Naive thymus-derived CD8-positive, alpha-beta T cell (primary cell): ENCODE measurements at places on chromosomes 2 and 18. TPM values are rescaled to one million over a fixed set of nuclear protein-coding genes. Genes with fewer than 3 reads are reported as not detected.
A peak's percentile ranks its signal among the peaks of the same experiment; 100 is the strongest.

- no peak for DNase-seq
- H3K4me3 ChIP-seq, result no peak overlapping the region
- H3K4me1 ChIP-seq, result peaks cover 3% of the 10 kb centered on the region
- no peak overlapping the region for H3K27ac ChIP-seq
Measured at GRCh38 chr18:77470569-77471413, 221.1 kb downstream of the GALR1 start.

- H3K36me3 ChIP-seq, result no peaks in the 10 kb centered on the region
- no peak overlapping the region for H3K4me3 ChIP-seq
- DNase-seq, result no peak
- peaks cover 3% of the 10 kb centered on the region for H3K27me3 ChIP-seq
- no peaks in the 10 kb centered on the region for H3K4me1 ChIP-seq
- H3K27ac ChIP-seq, result no peak overlapping the region
Measured at GRCh38 chr18:45373286-45373880, 241.9 kb upstream of the SLC14A2 start.

- peaks cover 13% of the 10 kb centered on the region for H3K27me3 ChIP-seq
- H3K27ac ChIP-seq, result no peak overlapping the region
- H3K4me1 ChIP-seq, result no peaks in the 10 kb centered on the region
Measured at GRCh38 chr18:56501896-56502295, 136.5 kb downstream of the TXNL1 start.

- H3K4me1 ChIP-seq, result no peaks in the 10 kb centered on the region
- H3K27ac ChIP-seq, result no peak overlapping the region
- H3K27me3 ChIP-seq, result no peaks in the 10 kb centered on the region
Measured at GRCh38 chr2:163664610-163665009, 71.2 kb downstream of the FIGN start.

- peak; percentile 39 for DNase-seq
- no peaks in the 10 kb centered on the region for H3K36me3 ChIP-seq
- H3K4me3 ChIP-seq, result peak overlapping the region; percentile 44
- H3K27ac ChIP-seq, result peak overlapping the region; percentile 93
- H3K4me1 ChIP-seq, result peaks cover 53% of the 10 kb centered on the region
- H3K27me3 ChIP-seq, result no peaks in the 10 kb centered on the region
Measured at GRCh38 chr2:59885541-59885940, 667.9 kb downstream of the BCL11A start.

GRCh38 chr2:102983786-102984185 is 222.0 kb downstream of the TMEM182 start:
- H3K4me1 ChIP-seq, result no peaks in the 10 kb centered on the region
- peaks cover 7% of the 10 kb centered on the region for H3K27me3 ChIP-seq
- no peak for DNase-seq
- H3K27ac ChIP-seq, result no peak overlapping the region
- H3K36me3 ChIP-seq, result no peaks in the 10 kb centered on the region
- H3K4me3 ChIP-seq, result no peak overlapping the region

Gene LANCL1
- 33.5 TPM for total RNA-seq

- H3K4me1 ChIP-seq, result no peaks in the 10 kb centered on the region
- DNase-seq, result no peak
- no peaks in the 10 kb centered on the region for H3K36me3 ChIP-seq
- no peaks in the 10 kb centered on the region for H3K27me3 ChIP-seq
- no peak overlapping the region for H3K4me3 ChIP-seq
- H3K27ac ChIP-seq, result no peak overlapping the region
Measured at GRCh38 chr2:170012773-170013172, 165.2 kb upstream of the MYO3B start.

Gene LBX2
- not detected for total RNA-seq

Gene EFHD1
- total RNA-seq, result 5.1 TPM

- no peak overlapping the region for H3K27ac ChIP-seq
- no peaks in the 10 kb centered on the region for H3K36me3 ChIP-seq
- H3K27me3 ChIP-seq, result peaks cover 5% of the 10 kb centered on the region
- no peak for DNase-seq
- H3K4me1 ChIP-seq, result no peaks in the 10 kb centered on the region
Measured at GRCh38 chr2:171629113-171629512, 58.2 kb upstream of the DYNC1I2 start.

Gene DYNAP
- not detected for total RNA-seq

Gene CDH20
- 0.21 TPM for total RNA-seq

Gene TCF23
- not detected for total RNA-seq

DNA sequence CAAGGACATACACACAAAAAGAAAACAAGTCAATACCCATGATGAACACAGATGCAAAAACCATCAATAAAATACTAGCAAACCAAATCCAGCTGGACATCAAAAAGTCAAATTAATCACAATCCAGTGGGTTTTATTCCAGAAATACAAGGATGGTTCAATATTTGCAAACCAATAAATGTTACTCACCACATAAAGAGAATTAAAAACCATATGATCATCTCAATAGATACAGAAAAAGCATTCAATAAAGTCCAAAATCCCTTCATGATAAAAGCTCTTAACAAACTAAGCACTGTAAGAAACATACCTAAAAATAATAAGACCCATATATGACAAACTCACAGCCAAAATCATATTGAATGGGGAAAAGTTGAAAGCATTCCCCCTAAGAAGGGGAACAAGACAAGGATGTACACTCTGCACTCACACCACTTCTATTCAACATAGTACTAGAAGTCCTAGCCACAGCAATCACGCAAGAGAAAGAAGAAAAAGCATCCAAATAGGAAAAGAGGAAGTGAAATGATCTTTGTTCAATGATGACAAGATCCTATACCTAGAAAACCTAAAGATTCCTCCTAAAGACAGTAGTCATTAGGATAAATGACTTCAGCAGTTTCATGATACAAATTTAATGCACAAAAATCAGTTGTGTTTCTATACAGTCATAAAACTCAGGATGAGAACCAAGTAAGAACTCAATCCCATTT is 62.6 kb downstream of the TRAPPC8 start:
- DNase-seq, result no peak
- peaks cover 28% of the 10 kb centered on the region for H3K4me1 ChIP-seq
- H3K27ac ChIP-seq, result no peak overlapping the region
- no peak overlapping the region for H3K4me3 ChIP-seq
- no peaks in the 10 kb centered on the region for H3K27me3 ChIP-seq
- H3K36me3 ChIP-seq, result peaks cover 41% of the 10 kb centered on the region

DNA sequence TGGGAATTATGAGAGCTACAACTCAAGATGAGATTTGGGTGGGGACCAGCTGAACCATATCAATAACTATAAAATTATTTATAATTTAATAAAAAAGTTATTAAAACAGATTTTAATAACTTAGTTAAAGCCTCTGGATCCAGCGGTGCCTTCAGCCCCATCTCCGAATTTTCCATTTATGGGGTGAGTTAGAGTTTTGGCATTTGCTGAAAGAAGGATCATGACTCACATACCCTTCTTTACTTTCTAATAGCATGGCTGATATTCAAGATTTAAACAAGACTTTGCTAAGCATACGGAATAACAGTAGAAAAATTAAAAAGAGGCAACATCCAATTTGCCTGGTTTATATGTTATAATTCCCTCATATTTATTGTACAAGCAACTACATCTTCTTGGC is 94.5 kb downstream of the RDH14 start:
- peaks cover 16% of the 10 kb centered on the region for H3K27me3 ChIP-seq
- no peak for DNase-seq
- no peak overlapping the region for H3K27ac ChIP-seq

DNA sequence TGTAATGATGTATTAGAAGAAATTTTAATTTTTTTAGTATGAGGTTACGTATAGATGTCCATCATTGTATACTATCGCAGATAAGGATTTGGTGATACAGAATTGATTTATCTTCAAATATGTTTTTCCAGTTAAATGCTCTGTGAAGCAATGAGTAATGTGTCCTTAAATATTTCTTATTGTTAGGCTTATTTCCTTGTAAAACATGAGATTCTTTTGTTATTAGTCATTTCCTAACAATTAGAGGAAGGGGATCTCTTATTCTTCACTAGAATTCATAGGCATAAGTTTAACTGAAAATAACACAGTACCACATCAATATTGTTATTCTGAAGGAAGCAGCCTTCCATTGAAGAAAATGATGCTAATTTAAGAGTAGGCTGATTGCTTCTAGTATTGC is 15.5 kb upstream of the OTX1 start:
- H3K27me3 ChIP-seq, result peaks cover 3% of the 10 kb centered on the region
- H3K4me3 ChIP-seq, result no peak overlapping the region
- H3K4me1 ChIP-seq, result no peaks in the 10 kb centered on the region
- no peak overlapping the region for H3K27ac ChIP-seq
- no peaks in the 10 kb centered on the region for H3K36me3 ChIP-seq

GRCh38 chr18:77635451-77635850 is 385.8 kb downstream of the GALR1 start:
- H3K27me3 ChIP-seq, result peaks cover 9% of the 10 kb centered on the region
- H3K36me3 ChIP-seq, result no peaks in the 10 kb centered on the region
- H3K4me1 ChIP-seq, result no peaks in the 10 kb centered on the region
- no peak overlapping the region for H3K27ac ChIP-seq
- no peak for DNase-seq

- H3K27me3 ChIP-seq, result no peaks in the 10 kb centered on the region
- no peaks in the 10 kb centered on the region for H3K36me3 ChIP-seq
- DNase-seq, result no peak
- H3K4me3 ChIP-seq, result no peak overlapping the region
- no peak overlapping the region for H3K27ac ChIP-seq
Measured at GRCh38 chr18:46293742-46294181, 189.6 kb downstream of the HAUS1 start.

GRCh38 chr2:235217846-235218245 is 266.0 kb downstream of the SH3BP4 start:
- peaks cover 31% of the 10 kb centered on the region for H3K27me3 ChIP-seq
- H3K4me3 ChIP-seq, result no peak overlapping the region
- no peak overlapping the region for H3K27ac ChIP-seq

Gene SCG2
- not detected for total RNA-seq

DNA sequence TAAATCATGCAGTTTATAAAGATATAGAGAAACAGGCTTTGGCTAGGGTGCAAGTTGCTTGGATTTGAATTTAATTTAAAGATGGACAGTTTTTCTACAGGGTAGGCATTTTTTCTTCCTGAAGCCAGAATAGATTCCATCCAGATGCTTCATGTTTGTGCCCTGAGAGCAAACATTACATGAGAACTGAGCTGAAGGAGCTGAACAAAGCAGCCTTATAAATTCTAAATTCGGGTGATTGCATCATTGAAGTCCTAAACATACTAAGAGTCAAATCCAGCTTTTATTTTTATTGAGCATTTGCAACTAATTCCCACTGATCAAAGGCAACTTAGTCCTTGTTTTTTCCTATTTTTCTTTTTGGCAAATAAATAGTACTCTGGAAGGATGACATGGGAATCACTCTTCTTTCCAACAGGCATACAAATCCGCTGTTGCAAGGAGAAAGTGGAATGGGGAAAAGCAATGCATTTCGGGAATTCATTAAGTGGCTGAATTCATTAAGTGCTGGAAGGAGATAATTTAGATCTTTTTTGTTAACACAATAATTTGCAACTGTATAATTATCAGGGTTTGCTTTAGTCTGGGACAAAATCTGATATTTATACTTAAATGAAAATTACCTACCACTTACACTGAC is 828.0 kb downstream of the SLC4A3 start:
- no peak for DNase-seq
- no peaks in the 10 kb centered on the region for H3K27me3 ChIP-seq
- no peak overlapping the region for H3K4me3 ChIP-seq
- no peak overlapping the region for H3K27ac ChIP-seq
- no peaks in the 10 kb centered on the region for H3K36me3 ChIP-seq

- no peak for DNase-seq
- no peak overlapping the region for H3K4me3 ChIP-seq
- no peaks in the 10 kb centered on the region for H3K4me1 ChIP-seq
- no peak overlapping the region for H3K27ac ChIP-seq
- no peaks in the 10 kb centered on the region for H3K27me3 ChIP-seq
Measured at GRCh38 chr2:25682082-25682481, 8.7 kb upstream of the DTNB start.

GRCh38 chr2:143939626-143940330 is 580.1 kb downstream of the ZEB2 start:
- peaks cover 57% of the 10 kb centered on the region for H3K27me3 ChIP-seq
- no peak overlapping the region for H3K4me3 ChIP-seq
- H3K4me1 ChIP-seq, result peaks cover 14% of the 10 kb centered on the region
- no peak for DNase-seq

Gene ANKRD36
- 47.2 TPM for total RNA-seq

GRCh38 chr2:242056026-242056425 is 186.5 kb downstream of the RTP5 start:
- no peak overlapping the region for H3K27ac ChIP-seq
- H3K4me3 ChIP-seq, result no peak overlapping the region
- no peak for DNase-seq
- peaks cover 9% of the 10 kb centered on the region for H3K27me3 ChIP-seq

DNA sequence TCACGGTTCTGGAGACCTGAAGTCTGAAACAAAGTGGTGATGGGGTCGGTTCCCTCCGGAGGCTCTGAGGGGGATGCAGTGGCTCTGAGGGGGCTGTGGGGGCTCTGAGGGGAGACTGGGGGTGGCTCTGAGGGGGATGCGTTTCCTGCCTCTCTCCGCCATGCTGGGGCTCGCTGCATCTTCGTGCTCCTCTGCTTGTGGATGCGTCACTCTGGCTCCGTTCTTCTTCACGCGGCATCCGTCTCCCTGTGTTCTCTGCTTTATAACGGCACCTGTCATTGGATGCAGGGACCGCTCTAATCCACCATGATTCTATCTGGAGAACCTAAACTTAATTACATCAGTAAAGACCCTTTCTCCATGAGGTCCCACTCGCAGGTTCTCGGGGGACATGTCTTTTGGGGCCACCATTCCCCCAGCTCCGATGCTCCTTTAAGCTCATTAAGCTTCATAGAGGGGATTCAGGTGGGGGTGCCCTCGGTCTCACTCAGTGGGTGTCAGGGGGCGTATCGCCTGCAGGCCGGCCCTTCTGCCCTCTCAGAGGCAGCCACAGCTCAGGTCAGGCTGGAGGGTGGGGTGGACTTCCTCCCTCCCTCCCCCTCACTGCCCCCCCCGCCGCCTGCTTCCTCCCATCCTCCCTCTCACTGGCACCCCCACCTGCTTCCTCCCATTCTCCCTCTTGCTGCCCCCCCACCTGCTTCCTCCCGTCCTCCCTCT is 18.4 kb downstream of the RTP5 start:
- H3K4me3 ChIP-seq, result no peak overlapping the region
- no peak for DNase-seq
- no peaks in the 10 kb centered on the region for H3K27me3 ChIP-seq
- H3K4me1 ChIP-seq, result peaks cover 44% of the 10 kb centered on the region
- H3K27ac ChIP-seq, result no peak overlapping the region
- peaks cover 33% of the 10 kb centered on the region for H3K36me3 ChIP-seq
